ENCODE measurements at places on chromosomes 1 and 21.

GRCh38 chr1:176193023-176193422, 14.1 kb downstream of the COP1 start:
- DNase-seq: no peak

DNA sequence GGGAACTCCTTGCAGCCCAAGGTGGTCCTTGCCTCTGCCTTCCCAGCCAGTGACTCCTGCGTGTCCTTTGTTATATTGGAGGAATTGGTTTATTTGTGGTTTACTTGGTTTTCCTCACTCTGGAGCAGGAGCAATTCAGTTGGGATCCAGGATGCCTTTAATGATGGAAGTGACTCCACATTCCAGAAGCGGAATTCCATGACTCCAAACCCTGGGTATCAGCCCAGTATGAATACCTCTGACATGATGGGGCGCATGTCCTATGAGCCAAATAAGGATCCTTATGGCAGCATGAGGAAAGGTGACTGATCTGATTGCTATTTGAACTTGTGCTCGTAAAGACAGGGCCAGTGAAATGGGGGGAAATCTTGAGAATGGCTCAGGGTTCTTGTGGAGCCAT, 15.1 kb upstream of the PIGV start:
- no peak for DNase-seq

DNA sequence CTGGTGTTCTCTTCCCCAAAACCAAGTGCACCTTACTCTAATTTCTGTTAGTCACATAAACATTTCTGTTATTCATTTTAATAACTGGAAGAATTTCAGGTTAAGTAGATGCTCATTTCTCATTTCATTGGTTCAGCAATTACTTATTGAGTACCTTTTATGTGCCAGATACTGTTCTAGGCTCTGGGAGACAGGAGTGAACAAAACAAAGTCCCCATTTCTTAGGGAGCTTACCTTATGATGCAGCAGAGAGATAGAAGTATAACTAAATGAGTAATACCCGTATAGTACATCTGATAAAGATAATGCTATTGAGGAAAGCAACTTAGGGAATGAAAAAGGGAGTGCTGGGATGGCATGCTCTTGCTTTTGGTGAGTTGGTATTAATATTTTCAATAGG, 33.7 kb downstream of the LRRC8C start:
- no peak for DNase-seq

DNA sequence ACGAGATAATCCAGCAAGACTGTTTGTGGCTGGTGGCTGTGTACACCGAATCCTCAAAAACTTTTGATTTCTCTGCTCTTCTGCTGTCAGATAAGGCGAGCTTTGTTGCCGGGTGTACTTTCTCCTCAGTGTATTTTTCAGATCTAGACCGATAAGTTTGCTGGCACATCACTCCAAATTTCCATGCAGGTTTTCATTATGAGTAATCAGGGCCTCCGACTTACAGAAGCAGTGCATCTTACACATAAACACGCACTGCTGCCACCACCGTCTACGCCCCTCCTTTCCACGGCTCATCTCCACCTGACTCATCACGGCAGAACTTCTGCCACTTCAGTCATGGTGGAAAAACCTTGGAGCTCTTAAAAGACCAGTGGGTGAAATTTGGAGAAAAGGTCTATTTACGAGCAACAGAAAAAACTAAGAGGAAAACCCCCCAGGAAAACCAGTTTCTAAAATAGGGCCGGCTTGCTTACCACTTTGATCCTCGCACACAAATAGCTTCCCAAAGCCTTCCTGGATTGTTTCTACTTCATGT, 7.7 kb downstream of the ZBTB21 start:
- no peak for DNase-seq

DNA sequence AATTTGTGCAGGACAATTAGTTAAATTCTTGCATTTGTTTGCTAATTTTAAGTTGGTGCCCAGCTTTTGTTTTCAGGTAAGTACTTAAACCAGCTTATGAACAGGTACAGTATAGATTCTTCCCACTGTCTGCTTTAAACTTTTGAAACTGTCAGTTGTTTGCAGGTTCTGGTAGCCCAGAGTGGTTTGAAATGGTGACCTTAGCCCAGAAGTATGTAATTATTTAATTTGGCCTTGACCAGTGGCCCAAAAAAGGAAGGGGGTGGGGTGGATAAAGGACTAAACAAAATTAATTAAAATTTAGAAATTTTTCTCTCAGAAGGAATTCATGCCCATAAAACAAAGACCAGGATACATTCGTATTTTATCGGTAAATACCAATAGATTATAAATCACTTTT, 69.0 kb downstream of the PTBP2 start:
- no peak for DNase-seq

DNA sequence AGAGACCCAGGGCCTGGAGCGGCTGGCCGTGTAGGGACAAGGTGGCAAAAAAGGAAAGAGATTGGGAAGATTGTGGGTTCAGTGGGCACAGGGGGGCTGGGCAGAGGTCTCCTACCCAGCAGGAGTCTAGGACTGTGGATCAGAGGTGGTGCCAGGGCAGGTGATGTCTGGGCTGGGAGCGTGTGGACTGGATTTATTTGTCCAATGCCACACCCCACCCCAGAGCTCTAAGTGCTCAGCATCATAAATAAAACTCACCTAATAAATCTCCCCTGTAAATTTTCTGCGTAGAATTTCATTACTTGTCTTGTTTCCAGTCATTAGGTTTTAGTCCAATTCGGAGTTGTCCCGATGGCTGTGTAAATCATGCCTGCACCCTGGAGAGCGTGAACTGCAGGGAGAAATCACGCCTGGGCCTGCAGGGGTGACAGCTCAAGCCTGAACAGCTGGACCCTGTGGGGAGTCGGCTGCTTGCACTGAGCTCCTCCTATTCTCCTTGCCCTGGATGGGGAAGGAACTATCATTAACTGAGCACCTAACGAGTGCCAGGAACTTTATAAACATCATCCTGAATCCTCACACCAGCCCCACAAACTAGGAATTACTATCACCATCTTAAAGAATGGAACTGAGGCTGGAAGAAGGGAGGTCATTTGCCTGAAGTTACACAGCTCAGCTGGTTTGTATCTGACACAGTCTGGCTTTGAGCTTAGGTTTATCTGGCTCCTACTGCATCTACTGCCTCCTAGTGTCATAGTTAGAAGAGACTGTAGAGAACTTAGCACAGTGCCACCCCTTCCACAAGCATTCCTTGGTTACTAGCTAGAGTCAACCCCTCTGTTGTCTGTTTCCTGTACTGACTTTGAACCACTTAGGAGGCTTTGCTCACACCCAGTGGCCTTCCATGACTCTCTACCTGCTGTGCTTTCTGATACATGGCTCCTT, 25.0 kb upstream of the POU3F1 start:
- DNase-seq: no peak

DNA sequence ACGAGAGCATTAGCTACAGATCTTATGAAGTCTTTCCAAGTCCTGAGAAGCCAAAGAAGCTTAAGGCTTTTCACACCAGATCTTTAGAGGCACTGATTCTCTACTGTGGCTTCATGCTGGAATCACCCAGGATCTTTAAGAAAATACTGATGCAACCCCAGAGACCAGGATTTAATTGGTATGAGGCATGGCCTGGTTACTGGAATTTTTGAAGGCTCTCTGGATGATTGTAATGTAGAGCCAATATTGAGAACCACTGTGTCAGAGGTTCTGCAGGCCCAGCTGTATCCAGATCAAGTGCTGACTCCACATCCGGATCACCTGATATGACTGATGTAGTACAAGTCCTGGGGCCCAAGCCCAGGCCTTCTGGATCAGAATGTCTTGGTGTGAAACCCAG, 105.7 kb downstream of the PLPPR5 start:
- no peak for DNase-seq

DNA sequence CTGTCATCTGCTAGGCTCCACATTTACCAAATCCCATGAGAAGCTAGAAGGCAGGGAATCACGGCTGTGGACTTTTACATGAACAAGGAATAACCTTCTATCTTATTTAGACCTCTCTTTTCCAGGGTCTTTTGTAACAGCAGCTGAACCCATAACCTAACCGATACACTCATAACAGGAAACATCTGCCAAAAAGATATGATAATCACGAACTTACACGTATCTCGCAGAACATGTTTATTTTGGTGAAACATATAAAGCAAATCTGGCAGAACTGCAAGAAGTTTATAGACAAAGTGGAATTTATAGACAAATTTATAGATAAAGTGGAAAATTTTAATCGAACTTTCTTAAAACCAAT, 20.4 kb downstream of the TINAGL1 start:
- DNase-seq: no peak

DNA sequence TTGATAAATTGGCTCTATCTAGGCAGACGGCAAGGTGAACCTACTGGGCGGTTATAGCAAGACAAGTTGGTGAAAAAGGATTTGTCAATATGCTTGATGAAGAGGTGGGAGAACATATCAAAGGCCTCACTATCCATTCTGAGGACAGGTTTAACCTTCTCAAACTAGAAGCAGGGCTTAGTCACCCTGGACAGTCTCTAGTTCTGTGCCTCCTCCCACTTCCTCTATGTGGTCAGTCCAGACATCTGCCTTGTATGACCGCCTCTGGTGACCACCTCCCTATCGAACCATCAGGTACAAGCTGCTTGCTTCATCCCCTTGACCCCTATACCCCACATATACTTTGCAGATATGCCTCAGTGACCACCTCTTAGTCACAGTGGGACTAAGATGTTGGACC, 2.3 kb upstream of the SCYL3 start:
- DNase-seq: no peak

DNA sequence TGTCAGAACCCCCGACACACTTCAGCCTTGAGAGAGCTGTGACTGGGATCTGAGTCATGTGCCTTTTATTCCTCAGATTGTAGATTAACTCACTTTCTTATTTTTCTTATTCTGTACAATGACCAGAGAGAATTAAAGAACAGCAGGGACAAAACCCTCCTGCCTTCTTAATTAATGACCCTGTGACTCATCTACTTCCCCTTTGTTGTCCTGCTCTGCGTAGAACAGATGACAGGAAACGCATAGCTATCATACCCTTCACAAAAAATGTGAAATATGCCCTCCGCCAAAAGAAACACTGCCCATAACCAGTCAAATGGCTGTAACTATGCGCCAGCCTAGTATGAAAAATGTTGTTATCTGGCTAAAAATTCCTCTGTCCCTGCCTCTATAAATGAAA, 9.1 kb upstream of the PADI2 start:
- no peak for DNase-seq

DNA sequence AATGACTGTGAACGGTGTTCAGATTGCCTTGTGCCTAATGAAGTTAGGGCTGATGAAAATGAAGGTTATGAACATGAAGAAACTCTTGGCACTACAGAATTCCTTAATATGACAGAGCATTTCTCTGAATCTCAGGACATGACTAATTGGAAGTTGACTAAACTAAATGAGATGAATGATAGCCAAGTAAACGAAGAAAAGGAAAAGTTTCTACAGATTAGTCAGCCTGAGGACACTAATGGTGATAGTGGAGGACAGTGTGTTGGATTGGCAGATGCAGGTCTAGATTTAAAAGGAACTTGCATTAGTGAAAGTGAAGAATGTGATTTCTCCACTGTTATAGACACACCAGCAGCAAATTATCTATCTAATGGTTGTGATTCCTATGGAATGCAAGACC, 96.6 kb downstream of the ZFYVE9 start:
- DNase-seq: no peak

DNA sequence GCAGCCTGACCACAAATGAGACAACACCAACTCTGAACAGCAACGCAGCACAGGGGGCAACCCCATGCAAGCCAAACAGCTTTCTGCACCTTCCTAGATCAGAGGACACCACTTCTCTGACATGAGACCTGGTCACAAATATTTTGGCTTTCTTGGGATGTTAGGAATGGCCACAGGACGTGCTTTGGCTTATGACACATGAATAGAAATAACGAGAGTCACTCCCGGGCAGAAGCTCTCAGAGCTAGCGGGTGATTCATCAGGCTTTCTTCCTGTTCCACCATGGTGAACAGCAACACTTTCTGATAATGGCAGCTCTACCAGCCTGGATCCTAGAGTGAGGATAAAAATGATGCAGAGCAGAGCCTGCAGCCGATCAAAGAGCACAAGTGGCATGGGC, 39.4 kb downstream of the PAFAH2 start:
- no peak for DNase-seq

GRCh38 chr1:8892026-8892425, 13.5 kb upstream of the ENO1 start:
- DNase-seq: no peak

DNA sequence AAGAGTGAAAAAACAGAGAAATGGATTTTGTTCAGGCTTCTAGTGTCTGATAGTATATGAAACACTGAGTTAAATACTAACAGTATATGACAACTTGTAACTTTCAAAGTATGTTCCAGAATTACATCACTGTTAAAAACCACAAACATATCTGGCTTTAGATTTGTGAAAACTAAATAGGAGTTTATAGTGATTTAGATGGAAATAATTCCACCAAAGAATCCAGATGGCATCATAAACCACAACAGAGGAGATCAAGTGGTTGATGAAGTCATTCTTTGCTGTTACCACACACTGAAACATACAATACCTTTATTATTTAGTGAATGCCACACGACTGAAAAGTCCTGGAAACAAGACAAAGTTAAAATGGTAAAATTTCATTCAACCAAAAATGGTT, 37.2 kb downstream of the ALG14 start:
- no peak for DNase-seq

DNA sequence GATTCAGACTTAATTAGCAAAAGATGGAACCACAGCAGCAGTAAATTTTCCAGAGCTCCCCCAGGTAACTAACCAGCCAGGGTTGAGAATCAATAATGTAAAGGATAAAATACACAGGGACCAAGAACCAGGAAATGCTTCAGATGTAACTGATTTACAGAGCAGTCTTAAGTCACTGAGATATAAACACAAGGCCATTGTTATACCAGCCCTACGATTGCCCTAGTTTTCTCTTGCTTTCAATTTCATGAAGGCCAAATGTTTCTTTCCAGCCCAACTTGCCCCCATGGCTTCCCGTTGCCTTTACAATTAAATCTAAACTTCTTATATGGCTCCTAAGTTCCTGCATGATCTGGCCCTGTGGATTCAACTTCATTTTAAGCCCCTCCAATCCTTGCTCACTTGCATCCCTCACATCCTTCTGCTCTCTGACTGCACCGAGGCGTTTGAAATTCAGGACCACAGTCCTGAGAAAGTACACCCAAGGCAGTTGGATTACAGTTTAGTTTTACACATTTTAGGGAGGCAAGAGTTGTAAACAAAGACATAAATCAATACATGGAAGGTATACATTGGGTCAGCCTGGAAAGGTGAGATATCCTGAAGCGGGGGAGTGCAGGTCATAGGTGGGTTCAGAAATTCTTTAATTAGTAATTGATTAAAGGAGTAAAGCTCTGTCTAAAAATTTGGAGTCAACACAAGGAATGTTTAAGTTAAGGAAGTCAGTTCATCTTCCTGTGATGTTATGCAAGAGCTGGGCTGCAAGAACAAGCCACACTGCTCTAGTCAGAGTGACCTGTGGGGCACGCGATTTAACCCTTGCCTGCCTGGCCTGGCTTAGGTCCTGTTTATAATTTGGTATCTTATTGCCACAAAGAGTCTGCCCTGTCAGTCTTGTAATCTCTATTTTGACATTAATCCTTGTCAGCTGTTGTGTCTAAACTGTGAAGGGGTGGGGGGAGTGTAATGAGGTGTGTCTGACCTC, 69.9 kb upstream of the COG2 start:
- DNase-seq: no peak

- DNase-seq: no peak
Measured at GRCh38 chr21:37297364-37297763, 30.2 kb upstream of the VPS26C start.

- DNase-seq: no peak
Measured at GRCh38 chr1:76473591-76473990, 393.7 kb upstream of the ST6GALNAC5 start.
